ENCODE measurements at places on chromosomes 3 and 15.

DNA sequence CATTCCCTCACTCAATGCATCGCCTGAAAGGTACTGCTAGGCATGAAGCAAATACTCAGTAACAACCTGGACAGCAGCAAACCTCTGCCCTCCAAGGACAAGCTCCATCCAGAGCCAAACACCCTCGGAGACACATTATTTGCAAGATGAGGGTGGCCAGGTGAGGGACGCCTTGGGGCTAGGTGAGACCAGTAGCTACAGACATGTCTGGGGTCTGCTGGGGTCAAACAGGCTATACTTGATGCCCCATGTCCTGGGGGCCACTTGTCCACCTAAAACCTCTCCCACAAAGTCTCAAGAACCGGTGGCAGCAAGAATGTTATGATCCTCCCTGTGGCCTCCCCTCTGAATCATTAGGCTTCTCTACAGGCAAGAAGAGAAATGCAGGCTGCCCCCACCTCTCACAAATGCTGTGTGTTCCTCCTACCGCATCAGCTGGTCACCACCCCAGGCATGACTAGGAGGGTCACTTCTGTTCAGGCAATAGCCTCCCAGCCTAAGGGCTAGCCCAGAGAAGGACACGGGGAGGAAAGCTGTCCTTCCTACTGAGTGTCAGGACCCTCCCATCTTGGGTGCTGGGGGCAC, 54.3 kb downstream of the TBC1D2B start:
- no peak overlapping the region for H3K4me3 ChIP-seq
- no peak for DNase-seq
- no peak overlapping the region for H3K27ac ChIP-seq
- H3K4me1 ChIP-seq: peaks cover 20% of the 10 kb centered on the region
- peaks cover 10% of the 10 kb centered on the region for H3K36me3 ChIP-seq

DNA sequence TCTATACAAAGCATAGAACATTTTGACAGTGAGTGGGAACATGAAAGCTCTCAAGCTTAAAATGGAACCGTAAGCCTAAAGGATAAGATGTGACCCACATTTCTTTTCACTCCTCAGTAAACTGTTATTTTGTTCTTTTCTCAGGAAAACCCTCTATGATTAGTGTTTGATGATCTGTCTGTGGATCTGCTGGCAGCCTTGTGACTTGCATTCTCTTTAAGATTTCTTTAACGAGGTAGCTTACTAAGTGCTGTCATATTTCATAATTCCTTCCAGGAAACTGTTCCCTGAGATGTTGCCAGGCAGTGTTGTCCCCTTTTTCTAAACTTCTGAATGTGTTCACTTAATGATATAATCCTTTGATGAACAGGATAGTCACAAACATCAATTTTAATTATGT, 167.6 kb downstream of the PYDC2 start:
- DNase-seq: no peak
- H3K27ac ChIP-seq: no peak overlapping the region
- H3K36me3 ChIP-seq: no peaks in the 10 kb centered on the region

GRCh38 chr3:150293401-150294001, 114.6 kb upstream of the TSC22D2 start:
- H3K27me3 ChIP-seq: peaks cover 43% of the 10 kb centered on the region
- H3K36me3 ChIP-seq: no peaks in the 10 kb centered on the region
- no peak overlapping the region for H3K4me3 ChIP-seq
- H3K4me1 ChIP-seq: peaks cover 2% of the 10 kb centered on the region

DNA sequence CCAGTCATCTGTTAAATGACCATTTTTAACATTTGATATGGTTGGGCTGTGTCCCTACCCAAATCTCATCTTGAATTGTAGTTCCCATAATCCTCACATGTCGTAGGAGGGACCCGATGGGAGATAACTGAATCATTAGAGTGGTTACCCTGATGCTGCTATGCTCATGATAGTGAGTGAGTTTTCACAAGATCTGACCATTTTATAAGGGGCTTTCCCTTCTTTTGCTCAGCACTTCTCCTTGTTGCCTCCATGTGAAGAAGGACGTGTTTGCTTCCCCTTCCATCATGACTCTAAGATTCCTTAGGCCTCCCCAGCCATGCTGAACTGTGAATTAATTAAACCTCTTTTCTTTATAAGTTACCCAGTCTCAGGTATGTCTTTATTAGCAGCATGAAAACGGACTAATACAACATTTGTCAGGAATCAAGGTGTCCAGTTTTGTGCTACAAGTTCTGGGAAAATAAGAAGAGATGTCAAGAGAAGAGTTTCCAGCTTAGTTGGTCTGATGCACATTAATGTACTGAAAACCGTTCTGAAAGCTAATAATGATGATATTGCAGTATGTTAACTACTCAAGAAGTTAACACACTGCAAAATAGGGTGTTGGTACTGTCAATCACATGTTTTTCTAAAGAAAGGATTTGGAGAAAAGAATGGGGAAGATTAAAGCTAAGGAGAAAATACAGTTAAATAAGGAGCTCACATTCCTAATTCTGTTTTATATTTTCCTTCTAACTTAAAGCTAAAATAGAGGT, 67.9 kb downstream of the ATP8B4 start:
- H3K36me3 ChIP-seq: no peaks in the 10 kb centered on the region
- H3K27me3 ChIP-seq: peaks cover 37% of the 10 kb centered on the region
- H3K27ac ChIP-seq: no peak overlapping the region
- H3K4me3 ChIP-seq: no peak overlapping the region
- no peaks in the 10 kb centered on the region for H3K4me1 ChIP-seq
- DNase-seq: no peak
